ENCODE measurements at places on chromosomes 2 and 18.

- no peak for DNase-seq
Observed at GRCh38 chr2:27844821-27845255, 45.3 kb downstream of the RBKS start.

DNA sequence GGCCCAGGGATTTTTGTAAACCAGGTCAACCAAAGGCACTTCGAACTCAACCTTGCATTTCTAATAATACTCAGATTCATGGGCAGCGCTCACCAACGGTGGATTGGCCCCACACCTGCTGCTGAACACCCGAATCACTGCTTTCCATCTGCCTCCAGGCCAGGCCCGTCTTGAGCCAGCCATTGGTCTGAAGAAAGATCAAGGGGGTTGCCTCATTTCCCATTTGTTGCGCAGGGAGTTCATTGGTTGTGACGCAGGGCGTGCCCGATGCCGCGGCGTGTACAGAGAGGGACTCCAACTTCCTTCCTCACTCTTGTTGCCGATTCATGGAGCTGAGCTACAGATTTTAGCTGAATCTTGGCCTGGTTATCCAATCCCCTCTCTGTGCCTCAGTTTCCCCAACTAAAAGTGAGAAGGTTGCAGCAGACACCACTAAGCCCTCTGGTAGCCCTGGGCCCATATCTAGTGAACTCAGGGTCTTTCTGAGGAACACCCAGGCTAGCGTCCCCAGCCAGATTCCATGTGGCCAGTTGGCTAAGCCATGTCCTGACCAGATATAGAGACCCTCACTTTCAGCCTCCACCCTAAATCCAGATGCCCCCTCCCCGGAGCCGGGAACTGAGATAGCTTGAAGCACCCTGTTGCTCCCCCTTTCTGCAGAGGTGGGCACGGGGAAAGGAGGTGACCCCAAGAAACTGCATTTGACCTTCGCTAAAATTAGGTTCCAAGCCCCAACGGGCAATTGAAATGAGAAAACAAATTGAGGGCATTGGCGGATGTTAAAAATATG lies 60.9 kb upstream of the HPCAL1 start:
- DNase-seq: no peak

DNA sequence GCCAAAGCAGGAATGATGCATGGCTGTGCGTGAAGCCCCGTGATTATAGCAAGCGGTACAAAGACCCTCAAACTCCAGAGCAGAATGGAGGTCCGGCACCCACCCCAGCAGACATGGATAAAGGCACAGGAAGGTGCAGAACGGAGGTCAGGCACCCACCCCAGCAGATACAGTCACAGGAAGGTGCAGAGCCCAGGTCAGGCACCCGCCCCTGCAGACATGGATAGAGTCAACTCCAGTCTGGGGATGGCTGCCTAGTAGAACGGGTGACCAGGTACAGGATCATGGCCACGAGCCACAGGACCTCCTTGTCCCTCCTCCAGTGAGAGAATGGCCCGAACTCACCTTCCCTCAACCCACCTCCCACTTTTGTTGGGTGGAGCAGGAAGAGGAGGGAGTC lies 318.3 kb upstream of the SALL3 start:
- DNase-seq: no peak

- no peak for DNase-seq
Observed at GRCh38 chr2:224038049-224038829, 847 bp downstream of the SERPINE2 start.

DNA sequence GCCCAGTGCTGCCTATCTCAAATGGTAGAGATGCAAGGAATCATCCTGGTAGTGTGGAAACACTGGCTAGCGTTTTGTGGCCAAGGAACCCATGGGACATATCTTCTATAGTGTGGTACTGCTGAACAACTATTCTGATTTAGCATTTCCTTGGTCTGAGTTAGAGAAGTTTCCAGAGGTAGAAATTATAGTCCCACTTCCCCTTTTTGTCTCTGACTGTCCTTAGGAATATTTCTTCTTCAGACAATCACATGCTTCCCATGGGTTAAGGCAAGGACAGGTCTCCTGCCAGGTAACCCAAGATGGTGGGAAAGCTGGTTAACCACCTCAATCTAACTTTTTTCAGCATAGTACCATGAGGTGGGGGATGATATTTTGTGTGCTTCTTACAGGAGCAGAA lies 729.5 kb upstream of the LRRTM4 start:
- DNase-seq: no peak

- no peak for DNase-seq
Observed at GRCh38 chr2:101677658-101678057, 19.8 kb upstream of the MAP4K4 start.

DNA sequence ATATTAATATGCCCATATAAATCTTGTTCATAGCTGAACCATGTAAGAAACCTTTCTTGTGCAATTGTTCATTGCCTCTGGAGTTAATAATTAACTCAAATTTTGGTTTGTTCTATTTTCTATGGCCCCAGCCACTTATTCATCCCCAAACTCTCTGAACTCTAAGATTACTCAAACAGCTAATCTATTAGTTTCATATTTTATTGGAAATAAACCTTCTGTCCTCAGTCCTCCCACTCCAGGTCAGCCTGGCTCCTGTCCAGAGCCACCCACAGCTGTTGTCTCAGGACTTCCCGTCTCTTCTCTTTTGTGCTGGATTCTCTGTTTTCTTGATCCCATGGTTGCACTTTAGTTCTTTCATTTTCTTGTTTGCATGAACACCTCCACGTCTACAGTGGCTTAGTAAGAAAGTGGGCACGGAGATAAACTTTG lies 4.4 kb upstream of the RNF103 start:
- DNase-seq: no peak

- no peak for DNase-seq
Observed at GRCh38 chr2:191410646-191411436, 165.6 kb downstream of the MYO1B start.

- DNase-seq: no peak
Observed at GRCh38 chr2:110770959-110771431, 38.6 kb downstream of the ACOXL start.

GRCh38 chr2:24891201-24891600 lies 28.8 kb downstream of the ADCY3 start:
- DNase-seq: no peak

DNA sequence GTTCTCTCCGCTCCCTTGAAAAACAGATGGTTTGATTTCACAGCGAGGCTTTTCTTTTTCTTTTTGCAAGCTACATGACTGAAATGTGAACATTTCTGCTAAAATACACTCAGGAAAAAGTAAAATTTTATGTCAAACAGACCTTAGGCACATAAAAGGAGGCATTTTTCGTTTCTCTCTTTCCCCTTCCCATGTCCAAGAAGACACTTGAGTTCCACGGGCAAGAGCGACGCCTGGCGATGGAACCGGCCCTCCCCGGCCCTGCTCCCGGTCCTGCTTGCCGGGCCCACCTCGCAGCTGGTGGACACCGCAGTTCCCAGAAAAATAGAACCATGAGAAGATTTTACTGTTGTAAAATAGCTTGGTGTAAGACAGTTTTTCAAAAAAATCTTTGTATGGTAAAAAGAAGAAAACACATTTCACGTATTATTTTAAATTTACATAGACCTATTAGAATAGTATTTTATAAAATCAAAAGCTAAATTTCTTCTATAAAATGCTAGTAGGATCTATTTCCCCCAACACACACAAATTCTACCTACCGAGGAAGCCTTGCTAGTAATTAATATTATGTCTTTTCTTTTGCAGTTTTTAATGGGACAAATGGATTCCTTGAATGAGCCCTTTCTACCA lies 2.3 kb upstream of the ALKAL2 start:
- no peak for DNase-seq

DNA sequence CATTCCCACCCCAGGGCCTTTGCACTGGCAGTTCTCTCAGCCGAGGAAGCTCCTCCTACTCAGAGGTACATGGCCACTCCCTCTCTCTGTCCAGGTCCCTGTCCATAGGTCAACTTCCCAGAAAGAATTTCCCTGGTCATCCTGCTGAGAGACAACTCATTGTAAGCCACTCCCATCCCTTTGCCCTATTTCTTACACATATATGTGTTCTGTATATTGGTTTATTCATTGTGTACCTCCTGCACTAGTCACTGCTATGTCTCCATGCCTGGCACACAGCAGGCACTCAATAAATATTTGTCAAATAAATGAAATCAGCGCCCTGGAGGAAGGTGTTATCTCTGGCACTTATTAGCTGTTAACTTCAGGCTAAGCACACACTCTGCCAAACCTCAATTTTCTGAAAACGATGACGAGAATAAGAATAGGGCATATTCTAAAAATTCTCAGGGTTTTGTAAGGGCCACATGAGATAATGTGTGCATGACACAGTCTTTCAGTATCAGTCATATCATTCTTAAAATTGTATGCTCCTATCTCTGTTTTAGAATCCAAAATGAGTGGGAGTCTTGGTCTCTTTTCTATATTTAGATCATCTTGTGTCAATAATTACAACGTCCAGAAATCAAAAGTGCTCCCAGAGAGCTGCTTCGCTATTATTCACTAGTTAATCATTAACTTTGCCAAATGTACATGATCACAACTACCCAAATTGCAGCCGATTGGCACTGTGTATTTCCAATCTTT lies 198.0 kb downstream of the ALK start:
- no peak for DNase-seq

DNA sequence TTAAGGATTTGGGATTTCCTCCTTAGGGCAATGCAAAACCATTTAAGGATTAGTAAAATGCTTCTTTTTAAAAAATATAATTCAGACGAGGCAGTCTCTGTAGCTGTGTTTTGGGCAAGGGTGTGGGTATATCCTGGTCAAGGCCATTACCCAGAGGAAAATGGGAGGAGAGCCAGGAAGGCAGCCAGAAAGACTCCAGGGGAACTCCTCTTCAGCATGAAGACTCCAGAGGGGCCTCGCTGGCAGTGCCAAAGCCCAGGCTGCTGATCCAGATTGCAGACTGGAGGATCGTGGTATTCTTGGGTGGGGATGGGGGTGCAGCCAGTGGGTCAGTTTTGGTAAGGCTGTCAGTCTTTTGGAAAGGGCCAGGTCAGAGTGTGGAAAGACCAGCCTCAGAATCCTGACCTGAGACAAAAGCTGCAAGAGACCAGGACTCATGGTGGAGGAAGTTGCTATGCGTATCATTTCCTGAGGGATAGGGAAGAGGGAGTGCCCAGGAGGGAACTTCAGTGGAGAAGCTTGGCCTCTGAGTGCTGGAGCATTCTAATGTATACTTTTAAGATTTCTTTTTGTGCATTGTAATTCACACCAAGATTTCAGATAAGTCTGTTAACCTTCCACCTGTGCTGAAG lies 20.9 kb upstream of the RAB11FIP5 start:
- DNase-seq: no peak

GRCh38 chr18:79305911-79306310 lies 89.8 kb upstream of the NFATC1 start:
- no peak for DNase-seq

DNA sequence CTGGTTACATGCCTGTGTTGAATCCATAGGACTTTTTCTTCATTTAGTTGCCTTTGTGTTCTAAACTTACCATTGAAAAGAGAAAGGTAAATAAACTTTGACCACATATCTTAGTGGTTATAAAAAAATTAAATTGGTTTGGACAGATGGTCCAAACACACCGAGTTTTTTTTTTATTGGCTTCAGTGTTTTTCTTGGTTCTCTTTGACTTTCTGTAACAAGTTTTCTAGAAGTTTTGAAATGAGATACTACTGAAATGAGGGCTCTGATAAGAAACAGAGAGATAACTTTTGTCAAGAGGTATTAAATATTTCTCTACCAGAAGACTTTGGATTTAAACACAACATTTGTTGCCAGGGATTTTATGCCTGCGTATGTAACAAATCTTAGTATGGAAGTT lies 20.7 kb downstream of the SPTBN1 start:
- no peak for DNase-seq

- no peak for DNase-seq
Observed at GRCh38 chr2:174210862-174211261, 37.5 kb downstream of the OLA1 start.

GRCh38 chr2:61689568-61689967 lies 151.4 kb upstream of the XPO1 start:
- no peak for DNase-seq

- DNase-seq: no peak
Observed at GRCh38 chr2:226656367-226656766, 143.3 kb downstream of the IRS1 start.

GRCh38 chr18:62386601-62387000 lies 61.5 kb downstream of the TNFRSF11A start:
- no peak for DNase-seq

DNA sequence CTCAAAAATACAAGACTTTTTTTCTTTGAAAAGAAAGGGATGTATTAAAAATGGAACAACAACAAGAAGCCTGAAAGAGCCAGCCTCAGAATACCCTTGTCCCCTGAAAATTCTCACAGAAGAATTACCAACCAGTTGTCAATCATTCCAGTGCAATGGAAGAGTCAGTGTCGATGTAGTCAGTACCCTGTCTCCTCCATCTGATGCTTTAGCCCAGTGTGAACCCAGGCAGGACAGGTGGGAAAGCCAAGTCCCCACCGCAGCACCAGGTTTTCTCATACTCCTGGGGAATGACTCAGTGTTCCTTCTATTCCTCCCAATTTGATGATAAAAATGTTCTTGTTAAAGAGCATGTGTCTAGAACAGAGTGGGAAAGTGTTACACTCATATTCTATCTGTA lies 332.0 kb upstream of the CHAC2 start:
- DNase-seq: no peak

GRCh38 chr2:205903549-205904129 lies 182.3 kb downstream of the INO80D start:
- DNase-seq: no peak

Measured in stimulated activated CD8-positive, alpha-beta memory T cell treated with anti-CD3 and anti-CD28 coated beads, Interleukin-4, amount 100 ng/mL, for 1 hour (primary cell).